ENCODE measurements at places on chromosomes 12 and 14.

DNA sequence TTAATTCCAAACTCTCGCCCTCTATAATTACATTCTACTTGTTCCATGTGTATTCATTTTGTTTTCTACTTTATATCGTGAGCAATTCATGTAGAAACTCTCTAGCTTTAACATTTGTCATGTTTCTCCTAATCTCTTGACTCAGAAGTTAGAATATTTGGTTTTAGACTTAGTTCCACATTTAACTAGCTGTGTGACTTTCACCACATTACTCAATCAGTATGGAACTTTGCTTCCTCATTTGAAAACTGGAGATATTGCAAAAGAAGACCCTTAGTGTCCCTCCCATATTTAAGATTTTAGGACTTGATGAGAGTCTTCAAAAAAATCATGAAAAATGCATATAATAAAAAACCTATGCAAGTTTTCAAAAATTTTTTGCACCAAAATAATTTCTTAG is 447.5 kb downstream of the GXYLT1 start:
- DNase-seq = no peak

DNA sequence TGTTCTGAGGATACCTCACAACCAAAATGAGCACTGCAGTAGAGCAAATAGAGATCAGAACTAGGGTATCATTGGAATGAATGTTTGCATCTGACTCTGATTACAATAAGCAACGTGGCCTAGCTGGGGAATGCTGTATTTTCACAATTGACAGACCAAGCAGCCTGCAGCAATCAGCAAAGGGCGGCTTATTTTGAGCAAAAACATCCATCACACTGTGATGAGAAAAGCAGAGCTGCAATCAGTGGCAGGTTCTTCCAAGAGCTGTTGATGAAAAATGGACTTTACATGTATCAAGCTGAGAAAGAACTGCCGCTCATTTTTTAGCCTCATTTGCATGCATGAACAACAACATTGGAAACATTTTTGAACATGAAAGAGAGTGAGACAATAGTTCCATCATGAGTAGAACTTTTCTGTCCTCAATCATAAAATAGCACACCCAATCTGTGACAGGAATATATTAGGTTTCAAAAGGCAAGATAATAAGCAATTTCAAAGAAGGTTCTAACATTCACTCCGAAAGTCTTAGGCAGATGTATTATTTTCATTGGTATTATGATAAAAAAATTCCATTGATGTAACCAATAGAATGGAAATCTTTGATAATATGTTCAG is 249.7 kb upstream of the FBXO33 start:
- DNase-seq = no peak

DNA sequence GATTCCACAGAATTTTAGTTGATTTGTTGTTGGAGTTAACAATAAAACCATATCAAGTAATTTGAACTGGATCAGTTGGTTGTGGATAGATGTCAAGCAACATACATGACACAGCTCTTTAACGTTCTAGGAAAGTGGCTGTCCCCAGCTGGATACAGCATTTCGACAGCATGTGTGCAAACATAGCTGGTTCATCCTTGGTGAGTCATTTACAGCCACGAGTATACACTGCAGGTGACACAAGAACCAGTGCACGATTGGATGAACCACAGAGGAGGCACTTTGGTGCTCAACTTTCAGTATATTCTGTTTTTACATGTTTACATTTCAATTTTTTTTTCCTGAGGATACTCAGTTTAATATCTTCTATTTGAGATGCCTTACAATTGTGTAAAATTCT is 242.4 kb downstream of the TMEM117 start:
- DNase-seq = no peak

- no peak for DNase-seq
Measured at GRCh38 chr14:60356906-60357550, 108.0 kb downstream of the PPM1A start.

- no peak for DNase-seq
Measured at GRCh38 chr12:13094367-13094766, 9.1 kb downstream of the GSG1 start.

- DNase-seq = no peak
Measured at GRCh38 chr12:1632702-1633101, 3.7 kb downstream of the WNT5B start.

DNA sequence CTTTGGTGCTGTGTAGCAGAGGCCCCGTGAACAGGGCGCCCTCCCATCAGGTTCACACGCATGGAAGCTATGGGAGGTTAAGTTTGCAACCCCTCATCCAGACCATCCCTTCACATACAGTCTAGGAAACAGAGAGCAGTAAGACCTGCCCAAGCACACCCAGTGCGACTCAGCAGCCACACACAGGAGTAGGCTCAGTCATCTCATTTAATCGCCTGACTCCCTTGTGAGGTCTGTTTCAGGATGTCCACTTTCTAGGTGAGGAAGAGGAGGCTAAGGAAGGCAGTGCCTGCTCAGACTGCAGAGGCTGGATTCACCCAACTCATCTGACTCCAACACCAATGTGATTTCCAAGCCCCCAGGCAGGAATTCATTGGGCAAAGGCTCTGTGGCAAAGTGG is 11.9 kb downstream of the BDKRB1 start:
- DNase-seq = no peak

DNA sequence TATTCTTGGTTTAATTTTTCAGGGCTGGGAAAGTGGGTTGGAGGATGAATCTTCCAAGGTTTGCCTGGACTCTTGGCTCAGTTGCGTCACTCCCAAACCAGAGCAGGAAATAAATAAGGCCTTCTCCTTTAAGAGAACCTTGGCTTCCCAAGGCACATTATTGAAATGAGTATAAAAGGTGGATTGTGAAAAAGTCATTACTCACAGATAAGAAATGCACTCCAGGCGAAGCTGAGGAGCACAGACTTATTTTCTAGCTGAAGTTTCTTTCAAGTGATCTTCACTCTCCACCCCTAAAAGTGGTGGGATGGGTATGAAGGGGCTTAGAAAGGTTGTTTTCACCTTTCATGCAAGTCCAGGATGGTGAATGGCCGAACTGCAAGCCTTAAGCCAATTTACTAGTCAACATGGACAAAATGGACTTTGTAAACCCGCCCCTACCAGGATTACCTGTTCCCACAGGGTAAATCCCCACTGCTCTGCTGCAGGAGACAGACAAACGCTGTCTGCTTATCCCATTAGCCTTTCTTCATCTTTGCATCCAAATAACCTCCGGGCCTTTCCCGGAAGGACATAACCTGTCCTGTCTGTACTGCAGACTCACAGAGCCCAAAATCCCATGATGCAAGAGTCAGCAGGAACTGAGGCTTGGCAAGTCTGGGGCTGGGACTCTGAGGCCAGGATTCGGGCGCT is 207.6 kb downstream of the BCL11B start:
- DNase-seq = no peak
